ENCODE measurements at places on chromosomes 7 and 10. TPM values are rescaled to one million over a fixed set of nuclear protein-coding genes. Genes with fewer than 3 reads are reported as not detected.

Gene DDIT4
- 52.4 TPM for total RNA-seq

Gene TAC1
- total RNA-seq: not detected

Gene STEAP1
- total RNA-seq: 83.4 TPM

Gene SFRP5
- total RNA-seq: not detected

Gene TUBB8
- total RNA-seq: not detected

Gene RELN
- total RNA-seq: 7.5 TPM

Gene CAV2
- 51.2 TPM for total RNA-seq

Gene OR2A42
- total RNA-seq: not detected

Data from fibroblast of the aortic adventitia (primary cell).